Progenitor cell of endocrine pancreas (in vitro differentiated cells): ENCODE measurements at places on chromosomes 1 and 21. TPM values are rescaled to one million over a fixed set of nuclear protein-coding genes. Genes with fewer than 3 reads are reported as not detected.

The WNT4 gene
- 0.74 and 0.98 TPM in 2 replicates for total RNA-seq

- no peak for DNase-seq
- H3K27me3 ChIP-seq, result no peaks in the 10 kb centered on the region
- H3K27ac ChIP-seq, result no peak overlapping the region
Observed at GRCh38 chr1:51950701-51951100, 39.8 kb downstream of the RAB3B start.

GRCh38 chr1:42135426-42135825, 17.8 kb upstream of the GUCA2B start:
- H3K4me3 ChIP-seq, result no peak overlapping the region
- peaks cover 6% of the 10 kb centered on the region for H3K4me1 ChIP-seq
- no peaks in the 10 kb centered on the region for H3K27me3 ChIP-seq
- H3K36me3 ChIP-seq, result no peaks in the 10 kb centered on the region

The TMEM240 gene
- 5.1 and 6.6 TPM in 2 replicates for total RNA-seq

GRCh38 chr1:34642679-34643078, 112.2 kb upstream of the GJB5 start:
- H3K4me1 ChIP-seq, result peaks cover 4% of the 10 kb centered on the region
- no peak overlapping the region for H3K27ac ChIP-seq
- H3K36me3 ChIP-seq, result no peaks in the 10 kb centered on the region
- no peak overlapping the region for H3K4me3 ChIP-seq

DNA sequence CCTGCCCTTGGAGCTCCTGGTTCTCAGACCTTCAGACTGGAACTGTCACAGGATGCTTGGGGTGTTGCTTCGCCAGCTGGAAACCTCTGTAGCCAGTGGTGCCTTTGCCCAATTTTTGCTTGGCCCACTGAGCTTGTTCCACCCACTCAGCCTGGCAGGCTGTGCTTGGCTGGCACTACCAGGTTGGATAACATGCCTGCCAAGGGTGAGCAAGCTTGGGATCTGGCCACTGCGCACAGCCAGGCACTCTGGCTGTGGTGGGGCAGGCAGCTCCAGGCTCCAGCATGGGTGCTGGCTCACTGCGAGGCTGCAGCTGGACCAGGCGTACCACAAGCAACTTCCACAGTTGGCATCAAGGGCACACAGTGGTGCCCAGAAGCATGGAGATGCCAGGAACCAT, 967.8 kb upstream of the NCAM2 start:
- DNase-seq, result no peak
- no peak overlapping the region for H3K4me3 ChIP-seq
- H3K4me1 ChIP-seq, result no peaks in the 10 kb centered on the region
- no peaks in the 10 kb centered on the region for H3K27me3 ChIP-seq
- no peak overlapping the region for H3K27ac ChIP-seq

DNA sequence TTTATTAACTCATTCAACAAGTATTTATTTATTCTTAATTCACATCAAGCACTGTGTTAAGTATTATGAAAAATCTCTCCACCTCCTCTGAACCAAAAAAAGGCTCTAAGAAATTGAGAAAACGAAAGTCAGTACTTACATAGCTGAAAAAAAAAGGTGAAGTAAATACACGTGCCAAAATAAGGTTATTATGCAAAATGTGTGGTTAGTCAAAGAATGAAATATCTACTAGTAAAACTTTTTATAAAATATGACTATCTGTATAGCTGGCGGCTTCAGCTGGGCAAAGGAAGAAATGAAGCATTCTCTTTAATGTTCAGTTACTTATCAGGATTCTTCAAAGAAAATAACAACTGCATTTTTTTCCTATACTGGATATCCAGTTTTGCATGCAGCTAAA, 35.5 kb upstream of the ASPM start:
- no peak for DNase-seq
- no peaks in the 10 kb centered on the region for H3K27me3 ChIP-seq
- H3K4me1 ChIP-seq, result no peaks in the 10 kb centered on the region
- no peak overlapping the region for H3K4me3 ChIP-seq
- H3K27ac ChIP-seq, result no peak overlapping the region

The RNU1-3 gene
- total RNA-seq, result 3,923 and 3,957 TPM in 2 replicates

DNA sequence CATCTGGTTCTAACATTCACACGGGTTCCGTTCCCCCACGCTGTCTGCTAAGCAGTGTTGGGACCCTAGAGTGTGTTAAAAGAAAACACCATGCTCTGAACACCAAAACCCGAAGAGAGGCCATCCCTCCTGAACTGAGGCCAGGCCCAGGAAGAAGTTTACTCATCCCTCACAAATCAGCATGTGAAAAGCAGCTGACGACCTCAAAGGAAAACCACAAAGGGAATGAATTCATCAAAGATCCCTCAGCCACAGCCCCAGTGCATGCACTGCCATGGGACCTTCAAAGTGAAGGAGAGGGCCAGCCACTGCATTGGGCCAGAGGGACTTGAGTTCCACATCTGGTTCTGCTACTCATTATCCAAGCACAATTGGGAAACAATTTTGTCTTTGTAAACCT, 7.0 kb upstream of the PSEN2 start:
- no peaks in the 10 kb centered on the region for H3K36me3 ChIP-seq
- no peaks in the 10 kb centered on the region for H3K4me1 ChIP-seq
- no peak overlapping the region for H3K4me3 ChIP-seq
- H3K27me3 ChIP-seq, result peaks cover 1% of the 10 kb centered on the region
